IPS DF 6.9 (cell line): ENCODE measurements at places on chromosomes 11 and 22.

DNA sequence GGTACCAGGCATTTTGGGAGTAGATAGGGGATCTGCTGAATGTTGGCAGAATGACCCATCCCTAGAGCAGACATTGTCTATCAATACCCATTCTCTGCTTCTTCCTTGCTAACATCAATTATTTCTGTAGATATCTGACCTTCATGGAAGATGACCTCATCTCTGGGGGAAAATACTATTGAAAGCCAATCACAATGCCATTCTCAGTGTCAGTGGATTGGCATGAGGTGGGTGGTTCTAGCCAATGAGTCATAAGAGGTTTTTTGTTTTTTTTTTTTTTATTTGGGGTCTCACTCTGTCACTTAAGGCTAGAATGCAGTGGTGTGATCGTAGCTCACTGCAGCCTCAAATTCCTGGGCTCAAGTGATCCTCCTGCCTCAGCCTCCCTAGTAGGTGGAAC is 42.5 kb downstream of the SNX19 start:
- peaks cover 6% of the 10 kb centered on the region; the same call in 1 of the 2 replicates for H3K36me3 ChIP-seq
- no peak for DNase-seq
- H3K4me3 ChIP-seq, result no peak overlapping the region
- no peaks in the 10 kb centered on the region for H3K4me1 ChIP-seq

- no peaks in the 10 kb centered on the region for H3K27me3 ChIP-seq
- no peaks in the 10 kb centered on the region; the same call in 1 of the 2 replicates for H3K4me1 ChIP-seq
- H3K4me3 ChIP-seq, result no peak overlapping the region
- DNase-seq, result no peak
Observed at GRCh38 chr22:40030758-40031095, 36.0 kb downstream of the FAM83F start.

DNA sequence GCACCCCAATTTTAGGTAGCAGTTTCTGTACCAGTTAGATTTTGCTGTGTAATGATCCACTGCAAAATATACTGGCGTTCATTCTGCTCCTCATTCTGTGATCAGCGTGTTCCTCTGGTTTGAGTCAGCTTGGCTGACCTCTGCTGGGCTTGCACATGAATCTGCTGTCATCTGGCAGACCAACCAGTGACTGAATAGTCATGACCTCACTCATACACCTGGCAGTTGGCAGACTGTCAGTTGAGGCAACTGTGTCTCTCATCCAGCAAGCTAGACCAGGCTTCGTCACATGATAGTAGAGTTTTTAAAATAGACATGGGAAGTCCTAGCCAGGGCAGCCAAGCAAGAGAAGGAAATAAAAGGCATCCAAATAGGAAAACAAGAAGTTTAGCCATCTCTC is 316.3 kb upstream of the LARGE1 start:
- no peaks in the 10 kb centered on the region for H3K4me1 ChIP-seq
- no peak overlapping the region for H3K27ac ChIP-seq
- no peak overlapping the region for H3K4me3 ChIP-seq
- no peaks in the 10 kb centered on the region for H3K27me3 ChIP-seq
- H3K36me3 ChIP-seq, result no peaks in the 10 kb centered on the region
- DNase-seq, result no peak

GRCh38 chr22:41248758-41249157 is 8.0 kb upstream of the CHADL start:
- H3K27ac ChIP-seq, result no peak overlapping the region
- H3K4me1 ChIP-seq, result no peaks in the 10 kb centered on the region
- peaks cover 63% of the 10 kb centered on the region for H3K36me3 ChIP-seq
- no peak overlapping the region for H3K4me3 ChIP-seq
- H3K27me3 ChIP-seq, result no peaks in the 10 kb centered on the region

DNA sequence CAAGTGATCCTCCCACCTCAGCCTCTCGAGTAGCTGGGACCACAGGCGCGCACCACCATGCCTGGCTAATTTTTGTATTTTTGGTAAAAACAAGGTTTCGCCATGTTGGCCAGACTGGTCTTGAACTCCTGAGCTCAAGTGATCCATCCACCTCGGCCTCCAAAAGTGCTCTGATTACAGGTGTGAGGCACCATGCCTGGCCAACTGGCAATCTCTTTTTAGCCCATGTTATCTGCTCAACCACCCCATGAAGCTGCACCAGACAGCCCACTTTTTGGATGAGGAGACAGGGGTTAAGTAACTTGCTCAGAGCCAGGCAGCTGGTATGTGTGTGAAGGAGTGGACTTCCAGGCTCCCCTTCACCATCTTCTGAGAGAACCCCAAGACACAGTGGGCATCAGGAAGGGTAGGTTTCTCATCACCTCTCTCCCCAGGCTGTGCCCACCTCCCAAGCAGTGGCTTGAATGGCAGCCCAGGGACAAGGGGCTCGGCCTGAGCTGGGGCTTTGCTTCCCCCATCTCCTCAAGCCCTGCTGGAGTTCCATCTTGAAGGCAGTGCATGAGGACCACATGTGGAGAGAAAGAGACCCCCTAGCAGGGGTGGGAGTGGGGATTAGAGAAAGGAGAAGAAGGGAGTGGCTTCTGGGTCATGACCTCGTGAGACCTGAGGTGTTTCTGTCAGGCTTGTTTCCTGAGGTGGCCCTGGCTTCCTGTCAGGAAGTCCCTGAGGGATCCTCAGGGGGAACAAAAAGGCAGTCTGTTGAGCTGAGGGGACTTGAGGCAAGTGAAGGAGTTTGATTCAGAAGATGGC is 87.5 kb upstream of the PARVA start:
- H3K4me3 ChIP-seq, result no peak overlapping the region
- no peaks in the 10 kb centered on the region for H3K27me3 ChIP-seq
- no peaks in the 10 kb centered on the region for H3K36me3 ChIP-seq

GRCh38 chr11:112880495-112880894 is 80.7 kb upstream of the NCAM1 start:
- no peaks in the 10 kb centered on the region for H3K36me3 ChIP-seq
- no peaks in the 10 kb centered on the region for H3K27me3 ChIP-seq
- no peak overlapping the region for H3K27ac ChIP-seq
- H3K4me1 ChIP-seq, result no peaks in the 10 kb centered on the region; the same call in 1 of the 2 replicates
